ENCODE measurements at places on chromosomes 7 and 10.

DNA sequence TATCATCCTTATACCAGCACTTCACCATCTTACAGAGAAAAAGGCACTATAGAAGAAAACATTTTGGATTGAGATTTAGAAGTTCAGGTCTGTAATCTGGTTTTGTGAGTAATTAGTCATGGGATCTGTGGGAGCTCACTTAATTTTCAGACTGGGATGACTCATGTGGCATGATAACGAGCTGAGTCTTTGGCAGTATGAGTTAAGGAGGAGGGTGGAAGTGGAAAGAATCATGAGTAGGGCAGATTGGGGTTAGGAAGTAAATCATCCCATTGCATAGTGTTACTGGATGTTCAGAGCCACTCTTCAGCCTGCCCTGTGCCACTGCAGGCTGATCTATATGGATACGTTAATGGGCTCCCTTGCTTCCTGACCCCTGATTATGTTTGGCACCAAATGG is 64.9 kb downstream of the ZNF92 start:
- DNase-seq, result no peak

DNA sequence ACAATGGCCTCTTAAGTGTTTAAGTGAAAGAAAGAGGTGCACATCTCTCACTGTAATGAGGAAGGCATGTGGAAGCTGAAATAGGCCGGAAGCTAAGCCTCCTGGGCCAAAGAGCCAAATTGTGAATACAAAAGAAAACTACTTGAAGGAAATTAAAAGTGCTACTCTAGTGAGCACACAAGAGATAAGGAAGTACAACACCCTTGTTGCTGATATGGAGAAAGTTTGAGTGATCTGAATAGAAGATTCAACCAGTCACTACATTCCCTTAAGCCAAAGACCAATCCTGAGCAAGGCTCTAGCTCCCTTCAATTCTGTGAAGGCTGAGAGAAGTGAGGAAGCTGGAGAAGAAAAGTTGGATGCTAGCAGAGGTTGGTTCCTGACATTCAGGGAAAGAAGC is 8.2 kb downstream of the DKK1 start:
- no peak for DNase-seq

GRCh38 chr10:15060638-15061037 is 16.9 kb downstream of the OLAH start:
- DNase-seq, result no peak

- no peak for DNase-seq
These were observed 1.9 kb upstream of the PAX4 start for GRCh38 chr7:127619681-127620405.

DNA sequence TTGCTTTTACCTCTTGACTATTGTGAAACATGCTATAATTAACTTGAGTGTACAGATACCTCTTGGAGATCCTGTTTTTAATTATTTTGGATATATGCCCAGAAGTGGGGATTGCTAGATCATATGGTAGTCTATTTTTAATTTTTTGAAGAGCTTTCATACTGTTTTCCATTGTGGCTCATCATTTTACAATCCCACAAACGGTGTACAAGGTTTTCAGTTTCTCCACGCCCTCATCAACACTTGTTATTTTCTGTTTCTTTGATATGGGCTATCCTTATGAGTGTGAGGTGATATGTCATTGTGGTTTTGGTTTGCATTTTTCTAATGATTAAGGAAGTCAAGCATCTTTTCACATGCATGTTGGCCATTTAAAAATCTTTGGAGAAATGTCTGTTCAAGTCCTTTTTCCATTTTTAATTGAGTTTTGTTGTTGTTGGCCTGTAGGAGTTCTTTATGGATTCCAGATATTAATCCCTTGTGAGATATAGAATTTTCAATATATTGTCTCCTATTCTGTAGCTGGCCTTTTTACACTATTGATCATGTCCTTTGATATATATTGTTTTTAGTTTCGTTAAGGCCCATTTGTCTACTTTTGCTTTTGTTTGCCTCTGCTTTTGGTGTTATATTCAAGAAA is 7.5 kb downstream of the AGK start:
- no peak for DNase-seq

GRCh38 chr7:85014936-85015660 is 171.8 kb downstream of the SEMA3D start:
- no peak for DNase-seq

DNA sequence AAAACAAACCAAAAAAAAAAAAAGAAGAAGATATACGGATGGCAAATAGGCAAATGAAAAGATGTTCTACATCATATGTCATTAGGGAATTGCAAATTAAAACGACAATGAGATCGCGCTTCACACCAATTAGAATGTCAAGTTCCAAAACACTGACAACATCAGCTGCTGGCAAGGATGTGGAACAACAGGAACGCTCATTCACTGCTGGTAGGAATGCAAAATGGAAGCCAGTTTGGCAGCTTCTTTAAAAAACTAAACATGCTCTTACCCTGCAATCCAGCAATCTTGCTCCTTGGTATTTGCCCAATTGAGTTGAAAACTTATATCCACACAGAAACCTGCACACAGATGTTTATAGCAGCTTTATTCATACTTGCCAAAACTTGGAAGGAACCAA is 34.8 kb downstream of the CALML5 start:
- no peak for DNase-seq

DNA sequence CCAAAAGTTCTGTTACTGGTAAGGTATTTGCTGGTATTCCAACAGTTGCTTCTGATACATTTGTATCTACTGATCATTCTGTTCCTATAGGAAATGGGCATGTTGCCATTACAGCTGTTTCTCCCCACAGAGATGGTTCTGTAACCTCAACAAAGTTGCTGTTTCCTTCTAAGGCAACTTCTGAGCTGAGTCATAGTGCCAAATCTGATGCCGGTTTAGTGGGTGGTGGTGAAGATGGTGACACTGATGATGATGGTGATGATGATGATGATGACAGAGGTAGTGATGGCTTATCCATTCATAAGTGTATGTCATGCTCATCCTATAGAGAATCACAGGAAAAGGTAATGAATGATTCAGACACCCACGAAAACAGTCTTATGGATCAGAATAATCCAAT is 131.0 kb downstream of the AASS start:
- no peak for DNase-seq

GRCh38 chr7:36062154-36062815 is 90.8 kb upstream of the EEPD1 start:
- DNase-seq, result no peak

DNA sequence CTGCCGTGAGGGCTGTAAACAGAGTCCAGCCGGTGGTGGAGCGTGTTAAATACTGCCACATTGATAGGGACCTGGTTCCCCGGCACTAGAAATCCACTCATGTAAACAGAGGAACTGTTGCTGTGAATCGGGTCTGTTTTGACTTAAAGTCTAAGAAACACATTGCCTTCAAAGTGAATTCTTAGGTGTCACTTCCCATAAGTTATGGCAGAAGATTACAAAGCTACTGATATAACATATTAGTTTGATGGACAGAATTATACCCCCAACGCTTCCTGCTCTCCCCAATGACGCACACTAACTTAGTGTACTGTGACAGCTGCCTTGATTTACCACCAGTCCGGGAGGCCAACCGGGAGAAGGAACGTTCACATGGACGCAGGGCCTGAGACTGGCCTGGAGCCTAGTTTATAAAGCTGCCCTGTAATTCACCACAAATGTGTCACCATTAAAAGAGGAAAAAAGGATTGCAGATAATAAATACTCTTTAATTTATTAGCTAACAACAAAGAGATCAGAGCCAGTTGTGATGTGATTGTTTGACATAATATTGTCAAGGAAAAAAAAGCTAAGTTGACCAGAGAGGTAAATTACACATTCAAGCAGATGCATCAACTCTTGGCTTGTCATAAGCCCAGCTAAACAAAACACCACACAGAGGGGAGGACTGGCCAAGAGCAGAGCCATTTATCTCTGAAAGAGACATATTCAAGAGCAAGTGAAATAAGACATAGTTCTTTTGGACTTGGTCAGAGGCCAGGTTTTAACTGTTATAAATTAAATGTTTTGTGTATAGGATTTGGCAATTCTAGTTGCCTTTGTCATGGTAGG is 820.6 kb downstream of the LRMDA start:
- DNase-seq, result no peak

DNA sequence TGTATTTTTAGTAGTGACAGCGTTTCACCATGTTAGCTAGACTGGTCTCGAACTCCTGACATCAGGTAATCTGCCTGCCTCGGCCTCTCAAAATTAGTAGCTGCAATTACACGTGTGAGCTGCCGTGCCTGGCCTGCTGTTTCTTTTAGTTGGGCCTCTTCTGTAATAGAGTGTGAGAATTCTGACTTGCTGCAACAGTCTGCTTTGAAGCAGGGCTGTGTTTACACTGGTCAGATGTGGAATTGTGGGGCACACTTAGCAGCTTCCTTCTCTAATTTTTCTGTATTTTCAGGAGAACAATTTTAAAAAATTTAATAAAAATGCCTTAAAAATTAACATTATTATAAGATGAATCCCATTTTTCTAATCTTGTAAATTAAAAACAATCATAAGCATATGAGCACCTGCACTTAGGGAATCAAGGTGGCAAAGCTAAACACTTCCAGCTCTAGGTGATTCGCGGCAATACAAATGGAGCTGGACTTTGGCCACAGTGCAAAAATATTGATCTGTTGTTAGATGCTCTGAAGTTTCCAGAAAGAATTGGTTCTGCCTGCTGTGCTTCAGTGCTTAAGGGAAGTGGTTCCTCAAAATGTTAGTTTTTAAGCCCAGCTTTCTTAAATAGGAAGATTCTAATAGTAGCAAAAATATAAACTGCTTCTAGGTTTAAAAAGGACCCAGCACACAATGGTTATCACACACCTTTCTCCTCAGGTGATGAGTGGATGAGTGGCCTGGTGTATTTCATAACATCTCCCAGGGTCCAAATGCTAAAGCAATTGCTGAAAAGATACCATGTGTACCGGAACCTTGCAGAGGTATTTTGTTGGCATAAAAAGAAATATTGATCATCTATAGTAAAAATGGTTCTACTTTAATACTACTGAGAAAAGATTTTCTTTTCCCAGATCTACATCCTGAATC is 63.5 kb upstream of the ATRNL1 start:
- DNase-seq, result no peak

DNA sequence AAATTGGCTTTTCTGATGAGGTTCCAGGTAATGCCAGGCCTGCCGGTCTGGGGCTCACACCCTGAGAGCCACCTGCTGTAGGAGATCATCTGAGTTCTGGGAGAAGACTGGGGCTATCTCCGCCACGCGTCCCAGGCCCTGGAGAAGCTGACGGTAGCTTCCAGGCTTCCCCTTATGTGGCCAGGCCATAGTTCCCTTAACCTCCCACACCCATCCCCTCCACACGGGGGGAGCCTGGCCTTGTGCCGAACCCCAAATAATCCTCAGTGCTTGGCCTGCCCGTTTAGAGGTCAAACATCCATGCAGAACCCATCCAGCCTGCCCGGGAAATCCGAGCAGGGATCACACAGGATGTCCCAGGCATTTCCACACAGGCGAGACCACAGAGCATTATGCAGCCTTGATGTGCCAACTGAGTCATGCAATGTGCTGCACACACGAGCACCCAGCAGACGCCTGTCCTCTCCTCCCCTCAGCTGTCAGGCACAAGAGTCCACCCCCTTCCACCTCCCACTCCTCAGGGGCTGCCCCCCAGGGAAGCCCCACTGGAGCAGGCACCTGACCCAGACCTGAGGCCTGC is 176.2 kb downstream of the PRKAG2 start:
- no peak for DNase-seq

GRCh38 chr7:30430276-30430675 is 48.3 kb downstream of the NOD1 start:
- no peak for DNase-seq

- no peak for DNase-seq
These were observed 1.8 kb upstream of the SRGN start for GRCh38 chr10:69086001-69086509.

DNA sequence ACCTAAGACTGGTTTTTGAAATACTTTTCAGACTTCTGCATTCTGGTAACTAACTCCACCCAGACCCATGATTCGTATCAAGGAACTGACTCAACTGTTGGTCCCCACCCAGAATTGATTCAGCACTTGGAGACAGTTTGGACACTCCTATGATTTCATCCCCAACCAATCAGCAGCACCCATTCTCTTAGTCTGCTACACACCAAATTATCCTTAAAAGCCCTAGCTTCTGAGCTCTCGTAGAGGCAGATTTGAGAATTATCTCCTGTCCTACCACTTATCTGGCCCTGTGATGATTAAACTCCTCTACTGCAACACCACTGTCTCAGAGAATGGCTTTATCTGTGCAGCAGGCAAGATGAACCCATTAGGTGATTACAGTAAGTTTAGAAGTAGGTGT is 7.7 kb upstream of the GSTO1 start:
- no peak for DNase-seq

DNA sequence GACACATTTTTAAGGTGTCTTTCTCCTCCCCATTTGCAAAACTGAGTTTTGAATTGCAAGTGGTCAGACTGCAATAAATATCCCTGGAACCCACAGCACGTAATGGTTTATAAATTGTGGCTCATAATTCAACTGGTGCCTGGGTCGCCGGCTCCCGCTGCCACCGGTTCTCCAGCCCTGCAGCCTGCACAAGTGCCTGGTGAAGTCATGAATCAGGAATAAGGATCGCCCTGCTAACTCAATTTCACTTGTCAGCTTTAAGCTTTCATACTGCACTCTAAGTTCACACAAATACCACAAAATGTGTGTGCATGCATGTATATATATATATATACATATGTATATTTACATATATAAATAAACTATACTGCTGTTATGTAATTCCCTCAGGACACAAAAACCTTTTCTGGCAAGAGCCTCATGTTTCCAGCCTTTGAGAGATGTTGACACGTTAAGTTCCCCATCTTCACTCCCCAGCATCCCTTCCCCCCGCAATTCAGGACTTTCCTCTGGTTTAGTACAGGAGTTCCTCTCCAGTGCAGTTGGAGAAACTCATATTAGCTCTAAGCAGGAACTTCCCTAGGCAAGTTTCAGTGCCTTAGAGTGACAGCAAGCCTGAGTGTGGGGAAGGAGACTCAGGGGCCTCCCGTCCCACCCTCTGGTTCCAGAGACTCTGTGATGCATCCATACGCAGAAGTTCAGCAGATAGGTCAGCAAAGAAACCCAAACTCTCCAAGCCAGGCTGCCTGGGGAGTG is 129.2 kb upstream of the UNC5B start:
- no peak for DNase-seq

DNA sequence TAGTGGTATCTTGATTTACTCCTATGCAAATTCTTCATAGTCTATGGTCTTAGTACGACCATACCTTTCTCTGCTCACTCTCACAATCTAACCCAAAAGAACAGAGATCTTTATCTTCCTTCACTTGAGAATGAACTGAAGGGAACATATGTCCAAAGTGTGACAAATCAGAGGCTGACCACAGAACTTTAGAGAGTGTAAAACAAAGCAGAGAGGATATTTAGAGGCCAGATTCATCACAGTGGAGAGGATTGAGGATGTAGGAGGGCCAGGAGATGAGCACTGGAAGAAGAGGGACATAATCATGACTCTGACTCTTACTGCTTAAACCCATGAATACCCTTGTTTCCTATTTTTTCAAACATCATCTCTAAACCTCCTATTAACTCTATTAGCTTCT is 935.3 kb upstream of the PHF14 start:
- DNase-seq, result no peak

- no peak for DNase-seq
These were observed 10.6 kb downstream of the CABCOCO1 start for GRCh38 chr10:61673360-61673759.

GRCh38 chr7:42677751-42678699 is 233.8 kb downstream of the C7orf25 start:
- no peak for DNase-seq

- DNase-seq, result no peak
These were observed 197.3 kb downstream of the CREB5 start for GRCh38 chr7:28609608-28610007.

Measured in activated CD4-positive, alpha-beta T cell treated with anti-CD3 and anti-CD28 coated beads, Interleukin-2, amount 50 U/mL, for 4 hours (primary cell).